Ureter (tissue), 1 donor: ENCODE measurements at places on chromosomes 5 and 9. TPM values are rescaled to one million over a fixed set of nuclear protein-coding genes. Genes with fewer than 3 reads are reported as not detected.

PCSK5 gene
- total RNA-seq: 13.8 TPM

ADAMTS13 gene
- 3.5 TPM for total RNA-seq

G3BP1 gene
- 209 TPM for total RNA-seq

HMMR gene
- total RNA-seq: 0.31 TPM

FAM221B gene
- 0.26 TPM for total RNA-seq

CCDC180 gene
- 7.5 TPM for total RNA-seq

TIFAB gene
- total RNA-seq: not detected

SLC36A2 gene
- total RNA-seq: not detected

KCNMB1 gene
- 26.6 TPM for total RNA-seq

LVRN gene
- 0.49 TPM for total RNA-seq

FGFR4 gene
- total RNA-seq: 6.4 TPM

HTR4 gene
- not detected for total RNA-seq

EGFLAM gene
- total RNA-seq: 3.7 TPM

PPP1R26 gene
- 25.6 TPM for total RNA-seq

DNA sequence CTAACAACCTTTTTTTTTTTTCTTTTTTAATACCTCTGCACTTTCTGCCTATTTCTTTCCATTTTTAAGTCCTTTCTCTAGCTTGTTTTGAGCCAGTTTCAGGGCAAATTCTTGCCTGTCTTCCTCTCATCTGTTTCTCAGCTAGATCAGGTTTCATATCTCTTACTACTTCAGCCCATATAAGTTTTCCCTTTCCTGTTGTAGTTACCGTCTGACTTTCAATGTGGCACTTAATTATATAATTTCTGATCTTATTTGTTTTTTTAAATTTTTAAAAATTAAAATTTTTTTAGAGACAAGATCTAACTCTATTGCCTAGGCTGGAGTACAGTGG is 104.7 kb upstream of the ELL2 start:
- no peak for DNase-seq

GRCh38 chr5:140356853-140357725 is 2.9 kb upstream of the SLC4A9 start:
- no peak for DNase-seq

- DNase-seq: no peak
Measured at GRCh38 chr5:155947394-155948062, 379.4 kb upstream of the SGCD start.

- no peak for DNase-seq
Measured at GRCh38 chr9:95497772-95498171, 19.0 kb downstream of the PTCH1 start.

GRCh38 chr9:21056931-21057330 is 20.8 kb downstream of the IFNB1 start:
- no peak for DNase-seq

GRCh38 chr5:139659695-139660101 is 11.5 kb downstream of the CXXC5 start:
- no peak for DNase-seq

- DNase-seq: no peak
Measured at GRCh38 chr5:95591490-95591901, 28.4 kb upstream of the GPR150 start.

- DNase-seq: no peak
Measured at GRCh38 chr5:168701641-168702040, 122.5 kb upstream of the PANK3 start.

GRCh38 chr9:69976152-69976551 is 67.5 kb upstream of the MAMDC2 start:
- no peak for DNase-seq

- no peak for DNase-seq
Measured at GRCh38 chr5:148687427-148687826, 33.1 kb upstream of the HTR4 start.

- no peak for DNase-seq
Measured at GRCh38 chr9:922171-922570, 54.3 kb upstream of the DMRT3 start.

GRCh38 chr9:116859763-116860162 is 172.7 kb downstream of the TRIM32 start:
- DNase-seq: no peak

GRCh38 chr5:150138551-150139265 is 16.9 kb downstream of the PDGFRB start:
- DNase-seq: peak; percentile 85

- DNase-seq: no peak
Measured at GRCh38 chr5:6280425-6281100, 97.8 kb downstream of the MED10 start.

DNA sequence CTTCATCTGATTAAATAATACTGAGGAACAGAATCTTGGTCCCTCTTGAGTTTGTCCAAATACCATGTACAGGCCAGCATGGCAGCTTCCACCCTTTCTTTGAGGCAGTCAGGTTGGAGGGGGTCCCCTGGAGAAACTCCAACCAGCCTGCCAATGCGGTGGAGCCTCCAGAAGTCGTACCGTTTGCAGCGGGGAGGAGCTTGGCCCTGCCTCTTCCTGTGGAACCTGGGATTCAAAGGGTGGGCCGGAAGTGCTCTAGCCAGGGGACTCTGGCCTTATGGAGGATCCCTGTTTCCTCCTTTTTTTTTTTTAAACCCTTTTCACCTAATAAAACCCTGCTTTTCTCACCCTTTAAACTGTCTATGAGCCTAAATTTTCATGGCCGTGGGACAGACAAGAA is 216.3 kb upstream of the ZNF608 start:
- DNase-seq: no peak

DNA sequence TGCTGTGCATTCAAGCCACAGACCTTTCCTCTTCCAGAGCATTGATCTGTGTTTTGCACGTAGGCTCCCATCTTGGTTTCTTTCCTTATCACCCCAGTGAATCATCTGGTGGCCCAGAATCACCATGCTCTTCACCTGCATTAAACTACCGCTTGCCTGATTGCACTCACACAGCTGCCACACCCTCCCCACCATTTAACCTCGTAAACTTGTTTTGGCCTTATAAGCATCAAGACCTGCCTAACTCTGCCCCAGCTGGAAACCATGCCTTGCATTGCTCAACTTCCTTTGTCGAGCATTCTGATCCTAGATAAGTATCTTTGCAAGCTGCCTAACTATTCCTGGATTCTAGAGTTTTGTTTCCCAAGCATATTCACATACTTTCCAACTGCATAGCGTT is 369.6 kb upstream of the SEMA6A start:
- DNase-seq: peak; percentile 45

DNA sequence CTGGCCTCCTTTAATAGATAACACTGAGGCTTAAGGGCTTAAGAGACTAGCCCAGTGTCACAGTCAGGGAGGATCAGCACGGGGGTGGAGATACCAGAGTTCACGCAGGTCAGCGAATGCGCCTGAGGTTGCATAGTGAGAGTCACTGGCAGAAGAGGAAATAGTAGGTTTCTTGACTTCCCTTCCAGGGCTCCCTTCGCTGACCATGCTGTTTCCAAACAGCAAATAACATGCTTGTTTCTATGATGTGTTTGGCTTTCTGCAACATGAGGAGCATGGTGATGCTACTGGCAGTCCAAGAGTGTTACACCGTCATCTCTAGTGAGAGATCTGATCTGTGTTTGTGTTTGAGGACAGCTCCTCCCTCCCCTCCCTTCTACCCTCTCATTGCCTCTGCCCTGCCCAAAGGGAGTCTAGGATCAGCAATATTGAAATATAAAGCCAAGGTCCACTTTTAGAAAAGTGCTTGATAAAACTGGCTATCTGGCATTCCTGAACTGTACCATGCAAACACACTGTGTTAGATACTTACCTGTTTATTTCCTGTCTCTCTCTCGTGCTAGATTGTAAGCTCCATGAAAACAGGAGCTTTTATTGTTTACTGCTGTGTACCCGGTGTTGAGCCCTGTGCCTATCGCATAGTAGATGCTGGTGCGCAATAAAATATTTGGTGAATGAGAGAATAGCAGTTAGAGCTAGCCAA is 12.3 kb downstream of the TLE4 start:
- DNase-seq: no peak

- DNase-seq: no peak
Measured at GRCh38 chr9:18601956-18602355, 128.0 kb downstream of the ADAMTSL1 start.

GRCh38 chr9:131218370-131218769 is 57.9 kb downstream of the FAM78A start:
- DNase-seq: no peak

DNA sequence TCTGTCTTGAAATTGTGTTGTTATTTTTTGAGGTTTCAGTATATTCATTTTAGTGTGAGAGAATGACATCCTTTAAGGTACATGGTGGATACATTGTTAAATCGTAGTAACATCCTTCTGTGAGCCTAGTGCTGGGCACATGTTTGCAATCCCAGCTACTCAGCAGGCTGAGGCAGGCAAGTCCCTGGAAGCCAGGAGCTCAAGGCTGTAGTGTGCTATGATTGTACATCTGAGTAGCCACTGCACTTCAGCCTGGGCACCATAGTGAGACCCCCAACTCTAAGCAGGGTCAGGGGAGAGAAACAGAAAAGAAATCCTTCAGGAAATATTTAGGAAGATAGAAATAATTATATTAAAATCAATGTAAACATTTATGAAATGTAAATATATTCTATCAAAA is 62.3 kb downstream of the ZCCHC7 start:
- DNase-seq: no peak

- no peak for DNase-seq
Measured at GRCh38 chr9:27408001-27408400, 111.1 kb upstream of the EQTN start.

DNA sequence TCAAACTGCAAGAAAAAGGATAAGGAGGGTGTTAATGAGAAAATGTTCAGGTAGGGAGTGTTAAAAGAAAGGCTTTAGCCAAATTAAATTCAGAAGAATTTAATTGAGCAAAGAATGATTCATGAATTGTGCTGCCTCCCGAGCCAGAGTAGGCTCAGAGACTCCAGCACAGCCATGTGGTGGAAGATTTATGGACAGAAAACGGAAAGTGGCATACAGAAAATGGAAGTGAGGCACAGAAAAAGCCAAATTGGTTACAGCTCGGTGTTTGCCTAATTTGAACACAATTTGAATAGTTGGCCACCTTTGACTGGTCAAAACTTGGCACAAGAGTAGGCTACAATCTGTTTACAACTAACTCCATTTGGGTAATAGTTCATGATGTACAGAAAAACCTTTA is 9.6 kb upstream of the SLC30A5 start:
- DNase-seq: no peak

DNA sequence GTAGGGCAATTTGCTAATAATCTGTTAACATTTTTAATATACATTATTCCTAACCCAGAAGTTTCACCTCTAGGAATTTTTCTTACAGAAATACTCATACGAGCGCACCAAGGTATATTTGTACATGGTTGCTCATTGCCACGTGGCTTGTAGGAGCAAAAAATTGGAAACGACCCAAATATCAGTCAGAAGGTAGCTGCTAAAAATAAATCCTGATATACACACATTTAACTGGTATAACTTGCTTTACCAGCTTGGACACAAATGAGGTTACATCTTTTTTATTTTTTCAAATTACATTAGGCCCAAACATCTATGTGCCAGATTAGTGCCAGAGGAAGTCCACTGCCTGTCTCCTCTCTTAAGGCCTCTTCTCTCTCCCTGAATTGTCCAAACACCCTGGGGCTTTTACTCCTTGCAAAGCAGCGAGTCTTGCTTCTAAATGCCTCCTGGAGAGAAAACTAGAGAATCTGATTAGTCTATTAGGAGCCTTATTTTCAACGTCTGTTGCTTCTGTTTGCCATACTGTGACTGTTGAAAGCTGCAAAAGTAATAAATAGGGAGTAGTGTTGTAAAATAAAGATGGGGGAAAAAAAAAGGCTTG is 92.0 kb upstream of the SSBP2 start:
- no peak for DNase-seq

GRCh38 chr9:129414377-129414992 is 206.4 kb downstream of the C9orf50 start:
- DNase-seq: peak; percentile 73

GRCh38 chr5:92309336-92309991 is 926.3 kb upstream of the ARRDC3 start:
- DNase-seq: no peak

GRCh38 chr5:147626464-147626863 is 116.6 kb upstream of the DPYSL3 start:
- DNase-seq: no peak

- DNase-seq: no peak
Measured at GRCh38 chr9:18492612-18493011, 18.7 kb downstream of the ADAMTSL1 start.

DNA sequence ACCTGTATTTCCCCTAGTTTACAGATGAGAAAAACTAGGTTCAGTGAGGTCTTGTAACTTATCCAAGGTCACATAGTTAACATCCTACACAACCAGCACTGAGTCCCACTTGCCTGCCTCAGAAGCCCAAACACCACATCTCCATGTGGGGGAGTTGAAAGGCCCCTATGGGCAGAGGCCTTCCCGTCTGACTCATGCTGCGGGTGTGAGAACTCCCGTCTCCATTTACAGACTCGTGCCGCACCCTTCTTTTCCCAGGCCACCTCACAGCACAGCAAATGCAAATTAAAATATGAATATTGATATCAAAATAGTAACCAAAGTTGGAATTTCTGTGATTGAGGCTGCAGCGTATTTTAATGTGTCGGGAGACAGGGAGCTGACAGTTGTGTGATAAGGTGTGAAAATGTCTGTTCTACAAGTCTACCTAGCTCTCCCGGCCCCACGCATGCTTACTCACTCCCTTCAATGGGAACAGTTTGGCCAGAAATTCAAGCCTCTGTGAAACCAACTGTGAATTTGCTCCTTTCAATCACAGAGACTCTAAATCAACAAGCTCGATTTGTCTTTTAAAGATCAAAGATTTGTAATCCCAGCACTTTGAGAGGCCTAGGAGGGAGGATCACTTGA is 90.1 kb downstream of the CRB2 start:
- no peak for DNase-seq

- no peak for DNase-seq
Measured at GRCh38 chr5:151899399-151899798, 25.3 kb downstream of the GLRA1 start.

DNA sequence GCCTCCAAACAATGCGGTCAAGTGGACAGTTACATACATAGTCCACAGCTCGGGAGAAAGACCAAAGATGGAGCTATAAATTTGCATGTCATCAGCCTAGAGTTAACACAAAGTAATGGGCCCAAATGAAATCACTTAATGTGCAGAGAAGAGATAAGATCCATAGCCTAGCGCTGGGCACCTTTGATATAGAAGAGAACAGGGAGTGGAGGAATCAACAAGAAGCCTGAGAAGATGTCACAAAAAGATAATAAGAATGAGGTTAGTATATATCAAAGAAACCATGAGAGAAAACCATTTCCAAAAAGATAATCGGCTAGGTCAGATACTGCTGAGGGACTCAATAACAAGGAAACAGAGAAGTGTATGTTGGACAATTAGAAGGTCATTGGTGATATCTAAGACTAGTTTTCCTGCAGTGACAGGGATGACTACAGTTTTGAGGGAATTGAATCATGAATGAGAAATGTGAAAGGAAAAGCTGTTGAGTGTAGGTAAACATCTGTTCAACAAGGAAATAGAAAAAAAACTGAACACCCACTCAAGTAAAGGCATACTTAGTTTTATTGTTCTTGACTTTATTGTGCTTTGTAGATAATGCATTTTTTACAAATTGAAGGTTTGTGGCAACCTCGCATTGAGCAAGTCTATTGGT is 68.7 kb upstream of the CDH6 start:
- DNase-seq: no peak
